ENCODE measurements at places on chromosomes 3 and 15. TPM values are rescaled to one million over a fixed set of nuclear protein-coding genes. Genes with fewer than 3 reads are reported as not detected.

RETNLB gene
- not detected for total RNA-seq

SI gene
- not detected for total RNA-seq

MYO5C gene
- 16.7 TPM for total RNA-seq

ITIH3 gene
- total RNA-seq, result not detected

CCRL2 gene
- 6.0 TPM for total RNA-seq

LRTM1 gene
- total RNA-seq, result not detected

GOLGA8N gene
- 1.4 TPM for total RNA-seq

SLC12A8 gene
- 11.7 TPM for total RNA-seq

ISLR2 gene
- 0.22 TPM for total RNA-seq

CLDN1 gene
- 6.8 TPM for total RNA-seq

BFSP2 gene
- not detected for total RNA-seq

WNT5A gene
- 21.8 TPM for total RNA-seq

EID1 gene
- 115 TPM for total RNA-seq

HOMER2 gene
- total RNA-seq, result 29.5 TPM

PLCD1 gene
- total RNA-seq, result 18.5 TPM

LHFPL4 gene
- not detected for total RNA-seq

MST1R gene
- 39.0 TPM for total RNA-seq

RGMA gene
- 2.5 TPM for total RNA-seq

EXD1 gene
- not detected for total RNA-seq

CCR2 gene
- not detected for total RNA-seq

C3orf85 gene
- total RNA-seq, result not detected
